ENCODE measurements at places on chromosomes 6 and 20.

- no peak for DNase-seq
Measured at GRCh38 chr6:89154131-89154530, 8.3 kb downstream of the PM20D2 start.

- DNase-seq, result no peak
Measured at GRCh38 chr6:3353213-3353903, 94.6 kb downstream of the PSMG4 start.

GRCh38 chr20:22722811-22723210 is 138.4 kb upstream of the FOXA2 start:
- no peak for DNase-seq

- DNase-seq, result no peak
Measured at GRCh38 chr6:34934516-34934915, 45.5 kb downstream of the ANKS1A start.

- DNase-seq, result no peak
Measured at GRCh38 chr20:58852543-58853271, at the start of gene GNAS. Gene GNAS, plus strand, starts transcription at chr20:58852716.

DNA sequence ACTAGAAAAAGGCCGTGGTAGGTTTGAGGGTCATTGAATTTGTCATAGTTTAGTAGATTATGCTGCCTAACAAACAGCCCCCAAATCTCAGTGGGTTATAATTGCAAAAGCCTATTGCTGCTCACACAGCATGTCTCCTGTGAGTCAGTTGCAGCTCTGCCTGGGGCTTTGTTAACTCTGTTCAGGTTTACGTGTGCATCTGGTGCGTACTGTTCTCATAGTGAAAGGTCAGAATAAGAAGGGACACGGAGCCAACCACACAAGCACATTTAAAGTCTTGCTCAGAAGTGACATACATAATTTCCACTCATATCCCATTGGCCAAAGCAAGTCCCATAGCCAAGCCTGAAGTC is 48.1 kb upstream of the BMP2 start:
- no peak for DNase-seq

DNA sequence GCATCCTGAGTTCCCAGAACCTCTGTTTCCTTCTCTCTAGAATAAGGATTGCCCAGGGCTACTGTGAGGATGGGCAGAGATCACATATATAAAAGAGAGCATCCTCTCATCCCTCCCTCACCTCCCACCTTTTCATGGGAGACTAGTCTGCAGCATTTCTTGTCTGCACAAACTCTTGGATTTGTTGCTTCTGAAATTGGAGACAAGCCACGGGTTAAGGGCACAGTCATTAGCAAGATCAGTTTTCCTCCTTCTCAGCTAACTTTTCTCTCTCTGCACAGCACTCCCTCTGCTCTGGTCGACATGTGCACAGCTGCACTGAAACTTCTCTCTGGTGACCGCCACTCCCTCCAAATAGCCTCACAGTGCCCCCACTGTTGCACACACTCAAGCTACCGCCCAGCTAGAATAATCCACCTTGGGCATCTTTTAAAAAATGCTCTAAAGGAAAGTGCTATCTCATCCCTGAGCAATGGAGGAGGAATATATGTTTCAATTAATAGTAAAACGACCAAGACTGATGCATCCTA is 50.9 kb upstream of the DUSP22 start:
- DNase-seq, result no peak

- no peak for DNase-seq
Measured at GRCh38 chr6:85079761-85080160, 315.4 kb upstream of the TBX18 start.

DNA sequence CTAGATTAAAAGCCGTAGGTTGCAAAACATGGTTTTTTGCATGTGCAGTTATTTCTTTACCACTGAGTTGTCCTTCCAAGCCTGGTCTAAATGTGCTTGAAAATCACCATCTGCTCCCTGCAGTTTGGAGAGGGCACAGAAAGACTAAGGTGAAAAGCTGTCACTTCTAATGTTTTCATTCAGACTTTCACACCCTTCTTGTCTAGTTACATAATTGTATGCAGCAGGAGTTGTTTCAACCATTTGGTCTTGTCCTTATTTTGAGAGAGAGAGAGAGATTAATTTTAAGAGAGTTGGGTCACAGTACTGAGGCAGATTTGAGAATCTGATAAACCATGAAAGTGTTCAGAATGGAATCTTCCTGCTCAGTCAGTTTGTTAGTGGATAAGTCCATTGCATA is 82.5 kb downstream of the ARID1B start:
- no peak for DNase-seq

- DNase-seq, result no peak
Measured at GRCh38 chr6:93580446-93580845, 161.1 kb upstream of the EPHA7 start.

GRCh38 chr20:43900496-43900895 is 14.2 kb upstream of the TOX2 start:
- DNase-seq, result no peak

DNA sequence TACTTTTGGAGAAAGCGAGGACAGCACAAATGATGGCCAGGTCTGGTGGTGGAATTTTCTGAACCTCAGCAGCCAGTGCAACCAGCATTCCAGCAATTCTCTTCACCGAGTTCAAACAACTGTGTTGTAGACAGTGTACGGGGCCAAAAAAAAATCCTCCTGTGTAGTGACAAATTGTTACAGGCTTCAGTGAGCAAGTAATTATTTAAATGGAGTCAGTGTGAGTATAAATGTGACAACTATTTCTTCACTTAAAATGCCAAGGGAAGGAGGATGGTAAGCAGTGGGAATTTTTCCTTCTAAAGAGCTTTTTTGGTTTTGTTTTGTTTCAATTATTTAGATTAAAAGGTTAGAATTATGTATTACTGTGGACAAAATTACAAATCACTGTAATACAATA is 154.1 kb downstream of the TMEM242 start:
- DNase-seq, result no peak

DNA sequence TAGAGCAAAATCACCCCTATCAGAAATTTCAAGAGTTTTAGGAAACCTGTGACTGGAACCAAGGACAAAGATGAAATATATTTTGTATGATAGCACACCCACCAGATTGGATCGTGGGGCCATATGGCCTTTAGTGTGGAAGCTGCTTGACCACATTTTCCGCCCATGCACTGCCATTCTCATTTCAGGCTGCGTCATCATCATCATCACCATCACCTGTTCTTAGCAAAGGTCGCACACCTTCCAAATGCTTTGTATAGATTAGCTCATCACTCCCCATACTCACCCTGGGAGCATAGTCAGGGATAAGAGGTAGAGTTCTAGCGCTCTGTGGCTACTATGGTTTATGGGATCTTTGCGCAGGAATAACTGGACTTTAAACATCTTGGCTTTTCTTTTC is 185.7 kb downstream of the MTHFD1L start:
- no peak for DNase-seq

- no peak for DNase-seq
Measured at GRCh38 chr6:38805692-38806091, 90.6 kb downstream of the DNAH8 start.

GRCh38 chr6:93675856-93676417 is 256.6 kb upstream of the EPHA7 start:
- no peak for DNase-seq

DNA sequence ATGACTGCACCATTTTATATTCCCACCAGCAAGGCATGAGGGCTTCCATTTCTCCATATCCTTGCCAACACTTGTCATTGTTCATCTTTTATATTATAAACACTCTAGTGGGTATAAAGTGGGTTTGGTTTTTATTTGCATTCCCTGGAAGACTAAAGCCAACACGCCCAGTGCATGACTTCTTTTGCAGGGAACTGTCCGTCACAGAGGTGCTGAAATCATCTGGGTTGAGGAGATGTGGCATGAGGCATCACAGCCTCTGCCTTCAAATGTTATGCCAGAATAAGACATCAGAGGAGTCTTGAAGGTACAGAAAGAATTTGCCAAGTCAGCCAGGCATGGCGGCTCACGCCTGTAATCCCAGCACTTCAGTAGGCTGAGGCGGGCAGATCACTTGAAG is 29.9 kb upstream of the FAM210B start:
- DNase-seq, result no peak

- DNase-seq, result no peak
Measured at GRCh38 chr20:62647521-62648317, 5.4 kb downstream of the SLCO4A1 start.

GRCh38 chr6:93571346-93571745 is 152.0 kb upstream of the EPHA7 start:
- DNase-seq, result no peak

GRCh38 chr20:10898552-10898951 is 224.8 kb upstream of the JAG1 start:
- no peak for DNase-seq

Measured in Panc1 (cell line).